Stimulated activated CD4-positive, alpha-beta T cell treated with anti-CD3 and anti-CD28 coated beads, TNF-alpha, amount 100 ng/mL, for 1 hour (primary cell): ENCODE measurements at places on chromosomes 11 and 22.

- DNase-seq: no peak
Measured at GRCh38 chr11:73218830-73219215, 742 bp downstream of the P2RY2 start.

DNA sequence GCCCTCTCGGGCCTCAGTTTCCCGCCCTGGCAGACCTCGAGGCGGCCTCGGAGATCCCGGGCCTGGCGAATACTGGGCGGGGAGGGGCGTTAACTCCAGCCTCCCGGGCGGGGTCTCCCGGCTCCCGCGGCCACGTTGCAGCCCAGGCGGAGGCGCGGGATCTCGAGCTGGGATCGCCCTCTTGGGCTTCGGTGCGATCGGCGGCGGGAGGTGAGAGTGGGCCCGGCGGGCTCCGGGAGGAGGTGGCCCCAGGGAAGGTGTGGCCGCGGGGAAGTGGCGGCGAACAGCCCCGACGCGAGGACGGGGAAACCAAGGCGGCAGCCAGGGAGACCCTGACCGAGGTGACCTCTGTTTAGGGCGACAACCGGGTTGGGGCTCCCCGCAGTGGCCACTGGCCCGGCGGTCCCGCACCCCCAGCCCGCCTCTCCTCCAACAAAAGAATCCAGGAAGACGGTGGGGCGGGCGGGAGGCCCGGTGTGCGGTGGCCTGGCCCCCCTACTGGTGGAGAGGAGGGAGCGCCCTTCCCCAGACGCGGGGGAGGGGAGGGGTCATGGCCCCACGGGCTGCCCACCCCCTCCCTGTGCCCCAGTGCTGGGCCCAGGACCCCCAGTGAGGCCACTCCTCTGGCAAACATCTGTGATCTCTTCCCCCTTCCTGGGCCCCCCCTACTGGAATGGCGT lies at the start of gene PHETA2:
PHETA2 (plus strand) TSS at position 117 of the 680 bp plus-strand sequence. CDS start 3,046 bp downstream, outside the sequence.
- DNase-seq: no peak

GRCh38 chr22:20083157-20083890 lies 3.3 kb downstream of the DGCR8 start:
- no peak for DNase-seq

GRCh38 chr11:93738647-93739081 lies 2.6 kb downstream of the TAF1D start:
- DNase-seq: no peak

DNA sequence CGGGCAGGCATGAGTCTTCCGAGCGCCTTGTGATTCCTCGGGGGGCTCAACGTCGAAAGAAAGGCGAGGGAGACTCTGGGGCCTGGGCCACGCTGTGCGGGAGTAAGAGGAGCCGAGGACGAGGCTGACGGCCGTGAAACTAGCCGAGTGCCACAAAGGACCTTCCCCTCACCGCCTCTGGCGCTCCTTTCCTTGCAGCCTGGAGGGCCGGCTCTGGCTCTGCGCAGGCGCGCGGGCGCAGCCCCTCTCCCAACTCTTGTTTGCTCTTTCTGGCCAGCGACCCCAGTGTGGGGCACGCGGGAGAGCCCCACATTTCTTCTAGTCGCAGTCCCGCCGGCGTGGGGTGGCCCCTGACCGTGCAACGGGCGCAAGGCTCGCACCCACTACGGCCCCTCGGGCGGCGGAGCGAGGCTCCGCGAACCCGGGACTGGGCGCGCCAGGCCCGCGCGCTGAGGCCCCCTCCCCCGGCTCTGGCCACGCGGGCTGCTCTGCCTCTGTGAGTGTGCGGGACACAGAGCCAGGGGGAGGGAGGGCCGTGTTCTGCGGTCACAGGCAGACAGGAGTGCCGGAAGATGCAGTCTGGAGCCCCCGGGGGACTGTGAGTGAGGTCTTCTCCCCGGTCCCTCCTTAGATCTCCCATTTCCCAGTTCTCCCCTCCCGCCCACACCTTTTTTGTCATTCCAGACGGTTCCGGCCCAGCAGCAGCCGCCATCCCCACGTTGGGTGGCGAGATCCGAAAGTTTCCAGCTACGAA lies 1.0 kb upstream of the TOB2 start:
- DNase-seq: peak; percentile 45

GRCh38 chr11:11311169-11311568 lies 41.9 kb downstream of the CSNK2A3 start:
- DNase-seq: no peak

- no peak for DNase-seq
Measured at GRCh38 chr22:30248484-30248883, 1.9 kb upstream of the LIF start.

DNA sequence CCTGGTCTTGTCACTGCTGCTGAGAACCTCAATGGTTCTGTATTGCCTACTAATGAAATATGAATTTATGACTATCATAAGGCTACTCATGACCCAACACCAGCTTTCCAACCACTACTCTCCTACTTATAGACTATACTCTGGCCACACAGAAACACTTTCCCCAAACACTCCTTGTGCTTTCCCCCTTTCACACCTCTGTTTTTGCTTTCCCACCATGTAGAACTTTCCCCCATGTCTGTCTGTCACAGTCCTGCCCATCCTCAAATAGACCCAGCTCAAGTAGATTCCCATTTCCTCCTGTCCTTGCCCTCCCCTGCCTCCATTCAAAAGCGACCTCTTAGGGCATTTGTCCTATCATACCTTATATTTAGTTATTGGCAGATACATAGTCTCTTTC lies 105.9 kb downstream of the ARFGAP2 start:
- no peak for DNase-seq

- no peak for DNase-seq
Measured at GRCh38 chr22:45261407-45262088, 20.9 kb upstream of the KIAA0930 start.

- no peak for DNase-seq
Measured at GRCh38 chr11:11250470-11250869, 102.6 kb downstream of the CSNK2A3 start.

DNA sequence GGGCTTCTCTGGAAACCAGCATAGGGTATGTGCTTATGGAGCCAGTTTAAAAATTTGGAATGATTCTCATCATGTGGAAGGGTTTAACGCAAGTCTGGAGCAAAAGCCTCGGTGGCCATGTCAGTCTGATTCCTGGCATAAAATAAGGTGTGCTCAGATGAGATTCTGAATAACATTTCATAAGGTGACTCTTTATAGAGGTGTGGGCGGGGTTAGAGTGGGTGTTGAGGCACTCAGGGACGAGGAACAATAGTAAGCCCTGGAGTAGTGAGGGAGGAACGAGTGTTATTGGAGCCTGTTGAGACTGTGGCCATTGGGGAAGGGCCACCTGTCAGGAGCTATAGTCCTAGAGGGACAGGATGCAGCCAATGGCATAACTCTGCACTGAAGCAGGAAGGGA lies 13.0 kb upstream of the KIRREL3 start:
- DNase-seq: no peak

- no peak for DNase-seq
Measured at GRCh38 chr11:121099364-121099763, 1.7 kb upstream of the TECTA start.

DNA sequence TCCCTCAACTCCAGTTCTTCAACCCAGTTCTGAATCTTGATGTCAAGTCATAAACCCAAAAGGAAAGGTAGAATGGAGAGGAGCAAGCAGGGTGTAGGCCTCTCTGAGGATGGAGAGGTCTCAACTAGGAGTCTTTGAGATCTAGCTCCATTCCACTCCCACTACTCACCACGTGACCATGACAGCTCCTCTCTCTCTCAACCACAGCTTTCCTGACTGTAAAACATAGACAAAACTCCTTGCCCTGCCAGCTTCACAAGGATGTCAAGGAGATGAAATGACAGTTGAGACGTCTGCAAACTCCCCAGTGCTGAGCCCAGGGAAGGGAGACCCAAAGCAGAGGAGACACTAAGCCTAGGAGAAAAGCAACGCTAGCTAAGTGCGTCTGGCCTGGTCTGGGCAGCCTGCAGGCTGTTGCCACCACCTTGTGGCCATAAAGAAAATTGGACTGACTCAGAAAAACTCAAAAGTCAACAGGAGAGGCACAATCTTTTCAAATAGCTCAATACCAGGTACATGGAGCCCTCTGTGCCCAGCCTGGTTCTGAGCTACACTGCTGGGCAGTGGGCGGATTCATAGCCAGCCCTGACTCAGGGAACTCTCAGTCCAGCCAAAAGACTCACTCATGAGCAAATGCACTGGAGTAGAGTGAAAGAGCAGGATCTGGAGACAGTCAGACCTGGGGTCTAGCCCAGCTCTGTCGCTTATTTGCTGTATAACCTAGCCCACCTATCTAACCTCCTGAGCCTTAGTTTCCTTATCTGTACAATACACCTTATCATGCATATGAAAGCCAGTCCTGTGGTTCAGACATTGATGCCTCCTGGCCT lies 3.4 kb downstream of the CLPB start:
- no peak for DNase-seq

DNA sequence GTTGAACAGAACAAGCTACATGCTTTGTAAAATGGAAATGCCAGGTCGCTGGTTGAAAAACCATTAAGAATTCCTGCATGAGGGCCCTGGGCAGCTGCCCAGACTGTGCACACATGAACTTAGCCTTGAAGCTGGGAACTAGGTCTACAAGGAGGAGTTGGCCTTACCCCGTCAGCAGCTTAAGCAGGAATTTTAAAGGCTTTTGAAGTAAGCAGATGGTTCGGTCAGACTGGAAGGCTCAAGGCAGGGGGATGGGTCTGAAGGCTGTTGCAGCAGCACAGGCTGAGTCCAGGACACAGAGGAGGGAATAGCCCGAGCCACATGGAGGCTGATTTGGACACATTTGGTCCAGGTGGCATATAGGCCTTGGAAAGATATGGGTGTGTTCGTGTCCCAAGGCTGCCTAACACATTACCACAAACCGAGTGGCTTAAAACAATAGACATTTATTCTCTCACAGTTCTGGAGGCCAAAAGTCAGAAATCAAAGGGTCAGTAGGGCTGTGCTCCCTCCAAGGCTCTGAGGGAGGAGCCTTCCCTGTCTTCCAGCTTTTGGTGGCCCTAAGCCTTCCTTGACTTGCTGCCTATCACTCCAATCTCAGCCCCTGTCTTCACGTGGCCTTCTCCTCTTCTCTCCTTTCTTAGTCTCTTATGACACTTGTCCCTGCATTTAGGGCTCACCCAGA lies 11.6 kb downstream of the LIF start:
- no peak for DNase-seq

GRCh38 chr11:62413060-62413696 lies 5.7 kb upstream of the SCGB1A1 start:
- no peak for DNase-seq

- no peak for DNase-seq
Measured at GRCh38 chr11:61728066-61728939, 24.1 kb upstream of the MYRF start.
